ENCODE measurements at places on chromosomes 11 and 22. TPM values are rescaled to one million over a fixed set of nuclear protein-coding genes. Genes with fewer than 3 reads are reported as not detected.

Gene YIF1A
- total RNA-seq: 185 TPM

Gene DDIAS
- 3.1 TPM for total RNA-seq

Gene HTR3A
- total RNA-seq: under 0.01 TPM

Gene DEFB131B
- not detected for total RNA-seq

Gene OR5M10
- not detected for total RNA-seq

Gene ZNF70
- 3.0 TPM for total RNA-seq

Gene ZP1
- total RNA-seq: not detected

Gene CASP5
- total RNA-seq: not detected

Gene SCN3B
- under 0.01 TPM for total RNA-seq

Gene C11orf87
- not detected for total RNA-seq

Gene OR5B21
- not detected for total RNA-seq

Gene RCOR2
- 2.0 TPM for total RNA-seq

Gene NLRP10
- total RNA-seq: 10.7 TPM

Gene CTSW
- total RNA-seq: 0.12 TPM

Gene MS4A6E
- not detected for total RNA-seq

Gene CHRNA10
- 0.66 TPM for total RNA-seq

Gene GSTT2B
- total RNA-seq: 4.5 TPM

Gene APOBEC3H
- total RNA-seq: not detected

Gene MRPL48
- total RNA-seq: 26.2 TPM

Gene SGSM1
- under 0.01 TPM for total RNA-seq

Gene TMEM25
- total RNA-seq: 13.0 TPM

Gene MUC15
- not detected for total RNA-seq

Gene ATXN10
- total RNA-seq: 183 TPM

Gene RAB38
- 3.4 TPM for total RNA-seq

Gene FGF19
- total RNA-seq: not detected

Gene SMC1B
- under 0.01 TPM for total RNA-seq

Gene CXCR5
- not detected for total RNA-seq

Gene SLC15A3
- 10.6 TPM for total RNA-seq

Gene CSF2RB
- not detected for total RNA-seq

Gene LRRC10B
- not detected for total RNA-seq

Gene OR51B5
- not detected for total RNA-seq

Gene PTPN5
- total RNA-seq: not detected

Gene SCGB1D2
- total RNA-seq: not detected

Gene PHOX2A
- total RNA-seq: not detected

Gene TRIM51
- not detected for total RNA-seq

Gene DDTL
- 0.87 TPM for total RNA-seq

Gene KRTAP5-7
- 0.11 TPM for total RNA-seq

Gene LDHAL6A
- not detected for total RNA-seq

Gene SLC22A6
- total RNA-seq: not detected

Gene ZNF280B
- total RNA-seq: 1.1 TPM

Gene SRRD
- 17.3 TPM for total RNA-seq

Gene BLID
- 22.6 TPM for total RNA-seq

Gene ABTB2
- 2.8 TPM for total RNA-seq

Gene GLB1L3
- not detected for total RNA-seq

Gene BEST1
- total RNA-seq: 3.1 TPM

All from uterine smooth muscle cell (primary cell).